ENCODE measurements at places on chromosomes 16 and 17.

- no peak for DNase-seq
Observed at GRCh38 chr16:10154389-10154788, 27.8 kb downstream of the GRIN2A start.

DNA sequence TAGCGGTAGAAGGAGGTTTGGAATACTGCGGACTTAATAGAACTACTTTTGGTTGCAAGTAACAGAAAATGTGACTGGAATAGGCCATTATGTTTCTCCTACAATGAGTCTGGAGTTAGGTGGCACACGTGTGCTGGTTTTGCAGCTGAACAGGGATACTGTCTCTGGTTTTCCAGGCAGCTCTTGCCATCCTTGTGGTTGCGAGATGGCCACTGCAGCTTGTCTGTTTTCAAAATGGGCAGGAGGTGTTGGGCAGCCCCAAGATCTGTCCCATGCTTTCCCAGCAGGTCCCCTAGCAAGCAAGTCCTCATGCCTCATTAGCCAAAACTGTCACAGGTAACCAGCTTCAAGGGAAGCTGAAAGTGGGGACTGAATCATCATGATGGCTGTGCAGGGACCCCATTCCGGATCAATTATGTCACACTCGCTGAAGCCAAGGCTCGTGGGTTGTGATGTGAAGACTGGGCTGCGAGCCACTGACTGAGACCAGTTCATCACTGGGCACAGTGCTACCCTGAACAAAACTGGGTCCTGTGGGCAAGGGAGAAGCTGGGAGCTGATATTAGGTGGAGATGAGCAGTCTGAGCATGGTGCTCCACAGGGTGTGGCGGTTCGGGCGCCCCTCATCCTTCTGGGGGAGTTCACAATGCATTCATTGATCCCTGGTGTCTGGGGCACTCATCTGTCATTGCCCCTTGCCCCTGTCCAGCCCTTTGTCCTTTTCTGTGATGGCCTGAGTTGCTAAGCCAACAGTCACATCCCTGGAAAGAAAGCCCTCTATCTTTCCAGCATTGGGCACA is 82.1 kb downstream of the KSR1 start:
- DNase-seq = no peak

GRCh38 chr16:12320298-12320706 is 343.8 kb downstream of the SNX29 start:
- no peak for DNase-seq

GRCh38 chr16:71520550-71520949 is 5.7 kb upstream of the CHST4 start:
- DNase-seq = no peak

- DNase-seq = no peak
Observed at GRCh38 chr17:17350491-17351355, 47.5 kb downstream of the NT5M start.

DNA sequence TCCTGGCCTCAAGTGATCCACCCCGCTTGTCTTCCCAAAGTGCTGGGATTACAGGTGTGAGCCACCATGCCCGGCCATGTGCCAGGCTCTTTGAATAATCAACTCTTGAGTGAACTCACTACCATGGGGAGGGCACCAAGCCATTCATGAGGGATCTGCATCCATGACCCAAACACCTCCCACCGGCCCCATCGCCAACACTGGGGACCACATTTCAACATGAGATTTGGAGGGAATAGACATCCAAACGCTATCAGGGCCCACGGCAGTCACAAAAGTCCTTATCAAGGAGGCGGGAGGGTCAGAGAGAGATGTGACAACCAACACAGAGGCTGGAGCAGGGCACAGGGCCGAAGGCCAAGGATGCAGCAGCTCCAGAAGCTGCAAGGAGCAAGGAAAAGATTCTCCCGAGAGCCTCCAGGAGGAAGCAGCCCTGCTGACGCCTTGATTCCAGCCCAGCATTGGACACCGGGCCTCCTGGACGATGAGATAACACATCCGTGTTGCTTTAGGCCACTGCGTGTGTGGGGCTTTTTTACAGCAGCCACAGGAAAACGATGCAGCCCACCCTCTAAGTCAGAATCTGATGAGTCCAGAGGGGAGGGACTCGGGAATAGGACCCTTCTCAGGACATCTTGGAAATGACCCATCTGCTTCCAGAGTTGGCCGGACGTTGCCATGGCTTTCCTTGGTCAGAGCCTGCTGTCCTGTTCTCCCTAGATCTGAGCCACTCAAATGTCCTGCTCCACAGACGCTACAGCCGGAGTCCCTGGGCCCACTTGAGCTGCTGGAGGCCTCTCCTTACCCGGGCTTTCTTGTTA is 47.3 kb upstream of the CMIP start:
- no peak for DNase-seq

GRCh38 chr17:74099442-74100340 is 103.8 kb upstream of the RPL38 start:
- no peak for DNase-seq

GRCh38 chr16:84868328-84868727 is 48.5 kb downstream of the CRISPLD2 start:
- no peak for DNase-seq

- DNase-seq = peak; percentile 15
Observed at GRCh38 chr17:16491703-16492612, at the start of gene LRRC75A. Gene LRRC75A (minus strand): TSS chr17:16492193. CDS start chr17:16491990, 203 bp downstream.

- DNase-seq = no peak
Observed at GRCh38 chr16:50305441-50306061, 39.2 kb downstream of the ADCY7 start.

DNA sequence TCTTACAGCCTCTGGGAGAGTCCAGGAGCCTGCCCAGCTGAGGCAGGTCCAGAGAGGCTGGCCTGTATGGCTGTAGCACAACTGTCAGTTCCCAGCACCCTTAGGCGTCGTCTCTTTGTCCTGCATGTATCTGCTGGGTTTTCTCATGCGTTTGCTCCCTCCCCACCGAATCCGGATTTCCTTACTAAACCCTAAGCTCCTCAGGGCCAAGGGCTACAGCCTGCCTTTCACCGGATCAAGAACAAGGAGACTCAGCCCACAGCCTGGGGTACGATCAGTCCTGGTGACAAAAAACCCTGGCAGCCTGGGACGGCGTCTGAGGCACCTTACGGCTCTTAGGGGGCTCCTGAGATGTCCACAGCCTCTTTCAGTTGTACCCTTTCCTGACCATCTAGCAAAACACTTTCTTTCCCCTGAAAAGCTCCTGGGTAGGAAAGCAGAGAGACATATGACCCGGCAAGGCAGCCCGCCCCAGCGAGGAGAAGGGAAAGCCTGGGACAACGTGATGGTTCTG is 12.2 kb downstream of the HIC1 start:
- no peak for DNase-seq

DNA sequence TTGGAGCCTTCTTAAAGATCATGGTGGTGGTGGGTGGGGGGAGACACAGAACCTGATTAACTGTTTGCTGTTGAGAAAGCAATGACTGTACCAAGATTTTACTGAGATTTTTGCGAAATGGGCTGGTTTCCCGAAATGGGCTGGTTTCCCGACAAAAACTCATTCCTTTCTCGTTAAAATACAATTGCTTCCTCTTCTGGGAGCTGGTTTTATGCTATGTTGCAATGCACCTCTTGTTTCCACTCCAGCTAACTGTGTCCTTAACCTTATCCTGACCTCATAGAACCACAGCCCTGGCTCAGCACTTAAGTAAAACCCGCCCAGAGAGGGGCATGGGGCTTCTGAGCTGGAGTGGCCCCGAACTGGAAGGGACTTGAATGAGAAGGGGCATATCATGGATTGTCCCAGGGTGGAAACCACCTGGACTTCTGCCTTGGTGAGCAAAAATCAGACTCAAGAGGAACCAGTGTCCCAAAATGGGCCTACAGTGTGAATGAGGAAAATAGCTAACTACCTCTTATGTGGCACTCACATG is 20.9 kb downstream of the FAM20A start:
- DNase-seq = no peak

- no peak for DNase-seq
Observed at GRCh38 chr16:55399911-55400310, 75.9 kb downstream of the IRX6 start.

GRCh38 chr16:85168732-85169256 is 56.5 kb upstream of the CIBAR2 start:
- no peak for DNase-seq

GRCh38 chr16:49442805-49443204 is 69.2 kb downstream of the C16orf78 start:
- no peak for DNase-seq

DNA sequence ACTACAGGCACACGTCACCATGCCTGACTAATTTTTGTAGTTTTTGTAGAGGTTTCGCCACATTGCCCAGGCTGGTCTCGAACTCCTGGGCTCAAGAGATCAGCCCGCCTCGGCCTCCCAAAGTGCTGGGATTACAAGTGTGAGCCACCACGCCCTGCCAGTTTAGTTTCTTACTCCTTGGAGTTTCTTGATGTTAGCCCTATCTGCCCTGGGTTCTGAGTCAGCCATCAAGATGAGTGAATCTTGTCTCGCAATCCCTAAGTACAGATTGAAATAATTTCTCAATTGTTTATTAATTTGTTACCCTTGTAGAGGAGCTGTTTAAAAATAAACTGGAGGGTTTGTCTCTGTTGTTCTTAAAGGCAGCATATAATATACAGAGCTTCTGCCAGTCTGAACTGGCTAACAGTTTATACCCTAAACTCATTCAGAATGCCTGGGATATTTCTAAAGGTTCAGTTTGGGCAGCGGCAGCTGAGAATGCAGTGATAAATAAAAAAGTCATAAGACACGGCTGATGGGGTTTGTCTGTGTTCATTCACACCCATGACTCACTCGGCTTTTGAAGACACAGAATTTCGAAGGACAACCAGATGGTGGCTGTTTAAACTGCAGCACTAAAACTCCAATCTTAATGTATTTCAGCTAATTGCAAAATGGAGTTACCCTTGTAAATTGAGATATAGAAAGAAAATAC is 39.6 kb downstream of the GPRC5B start:
- DNase-seq = no peak

DNA sequence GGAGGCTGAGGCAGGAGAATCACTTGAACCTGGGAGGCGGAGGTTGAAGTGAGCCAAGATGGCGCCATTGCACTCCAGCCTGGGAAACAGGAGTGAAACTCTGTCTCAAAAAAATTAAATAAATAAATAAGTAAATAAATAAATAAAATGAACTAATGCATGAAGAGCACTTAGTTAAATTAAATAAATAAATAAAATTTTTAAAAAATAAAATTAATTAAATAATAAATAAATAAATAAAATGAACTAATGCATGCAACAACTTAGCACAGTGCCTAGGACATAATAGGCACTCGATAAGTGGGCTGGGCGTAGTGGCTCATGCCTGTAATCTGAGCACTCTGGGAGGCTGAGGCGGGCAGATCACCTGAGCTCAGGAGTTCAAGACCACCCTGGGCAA is 15.6 kb upstream of the CEP20 start:
- no peak for DNase-seq

DNA sequence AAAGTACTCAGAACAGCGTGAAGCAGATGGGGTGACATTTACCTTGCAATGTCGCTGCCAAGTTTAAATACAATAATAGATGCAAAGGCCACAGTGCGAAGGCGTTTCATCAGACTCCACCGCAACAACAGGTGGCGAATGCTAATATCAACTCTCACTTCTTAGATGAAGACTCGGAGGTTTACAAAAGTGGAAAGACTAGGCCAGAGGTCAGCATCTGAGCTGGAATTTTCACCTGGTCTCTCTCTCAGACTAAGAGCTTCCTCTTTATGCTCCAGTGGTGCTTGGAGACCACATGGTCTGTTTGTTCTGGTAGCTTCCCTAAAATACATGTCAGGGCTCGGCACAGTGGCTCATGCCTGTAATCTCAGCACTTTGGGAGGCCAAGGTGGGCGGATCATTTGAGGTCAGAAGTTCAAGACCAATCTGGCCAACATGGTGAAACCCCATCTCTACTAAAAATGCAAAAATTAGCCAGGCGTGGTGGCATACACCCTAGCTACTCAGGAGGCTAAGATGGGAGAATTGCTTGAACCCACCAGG is 169.1 kb downstream of the XYLT1 start:
- DNase-seq = no peak

DNA sequence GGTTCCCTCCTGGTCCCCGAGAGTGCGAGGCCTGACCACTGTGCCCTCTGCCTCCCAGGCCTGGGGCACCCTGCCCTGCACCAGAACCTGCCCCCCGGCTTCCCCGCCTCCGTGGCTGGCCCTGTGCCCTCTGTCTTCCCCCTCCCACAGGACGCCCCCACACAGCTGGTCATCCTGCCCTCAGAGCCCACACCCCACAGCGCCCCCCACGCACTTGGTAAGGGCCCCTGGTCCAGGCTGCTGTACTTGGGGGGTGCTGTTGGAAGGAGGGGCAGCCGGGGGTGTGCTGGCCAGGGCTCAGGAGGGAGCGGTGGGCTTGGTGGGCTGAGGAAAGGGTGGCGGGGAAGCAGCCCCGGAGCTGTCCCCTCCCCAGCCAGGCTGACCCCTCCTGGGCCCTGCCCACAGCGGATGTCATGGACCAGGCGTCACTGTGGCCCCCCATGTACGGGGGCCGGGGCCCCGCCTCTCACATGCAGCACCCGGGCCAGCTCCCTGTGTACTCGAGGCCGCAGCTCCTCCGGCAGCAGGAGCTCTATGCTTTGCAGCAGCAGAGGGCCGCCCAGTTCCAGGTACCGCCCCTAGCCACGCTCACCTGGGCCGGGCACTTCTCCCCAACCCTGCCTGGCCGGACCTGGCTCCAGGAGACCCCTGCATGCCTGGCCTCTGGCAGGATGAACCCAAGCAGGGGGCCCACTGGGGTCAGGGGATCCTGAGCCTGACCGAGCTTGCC is 49.5 kb downstream of the BAHCC1 start:
- DNase-seq = no peak

- no peak for DNase-seq
Observed at GRCh38 chr17:7459961-7460545, 15.2 kb downstream of the CHRNB1 start.

GRCh38 chr17:58364270-58364942 is 12.4 kb upstream of the SUPT4H1 start:
- no peak for DNase-seq

GRCh38 chr16:3328643-3329042 is 23.3 kb downstream of the ZNF75A start:
- DNase-seq = no peak

DNA sequence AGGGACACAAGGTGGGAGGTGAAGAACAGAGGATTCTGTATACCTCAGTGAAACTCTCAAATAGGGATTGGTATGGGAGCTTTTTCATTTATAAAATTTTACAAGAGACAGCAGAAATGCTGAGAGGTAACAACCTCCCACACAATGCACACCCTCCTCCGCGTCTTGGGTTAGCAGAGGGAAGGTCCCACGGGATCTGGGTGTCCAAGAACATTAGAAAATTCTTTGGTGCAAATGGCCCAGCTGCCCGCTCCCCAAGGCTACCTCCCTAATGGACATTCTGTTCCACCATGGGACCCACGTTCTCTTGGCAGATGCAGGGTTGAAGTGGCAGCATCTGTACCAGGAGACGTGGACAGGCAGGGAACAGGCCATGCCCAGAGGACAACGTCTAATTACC is 22.5 kb downstream of the GPR139 start:
- DNase-seq = no peak

- no peak for DNase-seq
Observed at GRCh38 chr17:4908301-4908700, 5.4 kb upstream of the CHRNE start.

Data from activated T-helper 1 cell treated with anti-CD3 and anti-CD28 coated beads, Interleukin-2, amount 50 U/mL, for 16 hours (primary cell).